ENCODE measurements at places on chromosomes 2 and 18.
A peak's percentile ranks its signal among the peaks of the same experiment; 100 is the strongest.

GRCh38 chr18:13232086-13232917 is 13.7 kb downstream of the LDLRAD4 start:
- DNase-seq: no peak

GRCh38 chr18:65016631-65017371 is 734.0 kb upstream of the CDH7 start:
- DNase-seq: no peak

GRCh38 chr2:201558232-201558631 is 85.1 kb downstream of the TMEM237 start:
- DNase-seq: no peak

DNA sequence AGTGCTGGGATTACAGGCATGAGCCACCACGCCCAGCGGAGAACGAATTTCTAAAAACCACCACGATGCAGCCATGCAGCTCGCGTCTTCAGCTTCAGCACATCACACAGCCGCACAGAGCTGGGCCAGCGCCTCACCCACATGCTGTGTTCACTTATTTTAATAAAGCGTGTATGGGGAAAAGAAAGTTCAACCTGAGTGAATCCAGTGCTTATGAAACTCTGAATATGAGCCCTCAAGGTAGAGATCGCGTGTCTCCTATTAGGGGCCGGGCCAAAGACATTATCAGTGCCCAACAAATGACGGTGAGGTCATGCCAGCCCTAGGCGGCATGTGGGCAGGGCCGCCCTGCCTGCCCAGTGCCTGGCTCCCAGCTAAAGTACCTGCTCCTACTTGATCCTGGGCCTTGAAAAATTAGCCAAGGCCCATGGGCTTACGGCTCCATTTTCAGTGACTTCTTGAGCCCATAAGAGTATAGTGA is 44.3 kb downstream of the SPRED2 start:
- DNase-seq: no peak

DNA sequence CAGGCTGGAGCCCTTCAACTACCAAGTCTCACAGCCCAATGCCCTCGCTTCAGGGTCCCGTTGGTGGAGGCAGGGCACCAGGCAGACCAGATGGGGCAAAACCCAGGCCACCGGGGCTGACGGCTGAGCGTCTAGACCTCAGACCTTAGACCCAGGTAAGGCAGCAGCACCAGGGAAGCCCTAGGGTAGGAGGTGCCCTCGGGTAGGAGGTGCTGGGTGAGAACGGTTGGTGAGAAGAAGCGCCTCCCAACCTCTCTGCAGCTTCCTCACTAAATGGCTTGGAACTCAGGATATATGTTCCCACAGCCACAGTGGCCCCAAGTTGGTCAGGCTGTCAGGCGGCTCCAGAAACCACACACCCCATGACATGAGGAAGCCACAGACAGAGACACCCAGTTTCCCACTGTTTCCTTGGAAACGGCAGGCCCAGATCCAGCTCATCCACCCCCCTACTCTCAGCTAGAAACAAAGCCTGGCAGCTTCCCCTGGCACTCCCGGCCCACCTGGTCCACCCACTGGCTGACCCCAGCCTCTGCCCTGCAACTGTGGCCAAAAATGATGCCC is 13.1 kb upstream of the MLPH start:
- DNase-seq: no peak

- no peak for DNase-seq
These were observed 266.1 kb downstream of the ZNF385B start for GRCh38 chr2:179595284-179595683.

DNA sequence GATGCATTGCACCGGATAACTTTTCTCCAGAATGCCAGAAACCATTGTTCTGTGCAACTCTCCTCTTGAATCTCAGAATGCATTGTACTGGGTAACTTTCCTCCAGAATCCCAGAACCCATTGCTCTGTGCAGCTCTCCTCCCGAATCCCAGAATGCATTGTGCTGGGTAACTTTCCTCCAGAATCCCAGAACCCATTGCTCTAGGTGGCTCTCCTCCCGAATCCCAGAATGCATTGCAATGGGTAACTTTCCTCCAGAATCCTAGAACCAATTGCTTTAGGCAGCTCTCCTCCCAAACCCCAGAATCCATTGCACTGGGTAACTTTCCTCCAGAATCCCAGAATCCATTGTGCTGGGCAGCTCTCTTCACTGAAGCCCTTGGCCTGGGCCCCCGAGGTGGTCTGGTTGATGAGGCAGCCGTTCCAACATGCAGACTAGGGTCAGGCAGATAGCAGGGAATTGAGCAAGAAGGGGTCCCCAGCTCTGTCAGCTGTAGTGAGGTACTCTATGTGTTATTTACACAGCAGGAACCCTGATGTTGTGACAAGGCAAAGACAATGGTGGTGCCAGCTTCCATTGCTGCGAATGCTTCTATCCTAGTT is 9.4 kb downstream of the FOSL2 start:
- no peak for DNase-seq

GRCh38 chr2:45651415-45652089 is at the start of gene PRKCE:
Gene PRKCE (plus strand): TSS chr2:45651675.
- peak; percentile 36 for DNase-seq
